ENCODE measurements at places on chromosomes 7 and 10.

- no peak overlapping the region for H3K27ac ChIP-seq
- H3K27me3 ChIP-seq = no peaks in the 10 kb centered on the region
- no peak overlapping the region for H3K4me3 ChIP-seq
- H3K4me1 ChIP-seq = no peaks in the 10 kb centered on the region
- DNase-seq = no peak
- H3K36me3 ChIP-seq = no peaks in the 10 kb centered on the region
Observed at GRCh38 chr10:123563581-123563855, 102.6 kb upstream of the GPR26 start.

DNA sequence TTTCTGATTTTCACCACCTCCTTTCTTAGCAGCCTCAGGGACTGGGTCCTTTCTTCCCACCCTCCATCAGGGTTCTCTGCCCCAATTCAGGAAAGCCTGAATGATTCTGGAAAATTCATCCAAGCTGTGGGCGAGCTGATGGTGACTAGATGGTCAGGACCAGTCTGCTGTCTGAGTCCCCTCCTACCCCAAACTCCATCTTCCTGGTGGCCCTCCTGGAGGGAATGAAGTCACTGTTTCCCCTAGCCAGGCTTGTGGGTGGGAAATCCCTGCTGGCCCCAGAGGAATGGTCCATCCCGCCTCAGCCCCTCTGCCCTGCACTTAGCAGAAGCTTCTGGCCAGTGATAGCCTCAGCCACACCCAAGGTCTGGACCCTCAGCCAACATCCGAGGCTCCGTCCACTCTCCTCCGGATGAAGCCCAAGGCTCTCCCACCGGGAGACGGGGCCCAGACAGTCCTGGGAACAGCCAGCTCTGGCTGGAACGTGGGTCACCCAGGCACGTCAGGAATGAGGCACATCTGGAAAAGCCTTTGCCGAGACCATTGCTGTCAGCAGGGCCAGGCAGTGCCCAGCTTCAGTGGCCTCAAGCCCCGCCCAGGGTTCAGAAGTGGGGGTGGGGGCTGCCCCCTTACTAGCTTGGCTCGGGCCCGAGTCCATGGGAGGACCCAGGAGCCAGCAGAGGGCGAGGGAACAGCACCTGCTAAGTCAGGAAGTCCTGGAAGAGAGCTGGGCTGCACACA is 4.0 kb upstream of the AQP1 start:
- H3K36me3 ChIP-seq = no peaks in the 10 kb centered on the region
- no peak overlapping the region for H3K4me3 ChIP-seq
- no peaks in the 10 kb centered on the region for H3K27me3 ChIP-seq
- H3K4me1 ChIP-seq = peaks cover 21% of the 10 kb centered on the region
- no peak overlapping the region for H3K27ac ChIP-seq

DNA sequence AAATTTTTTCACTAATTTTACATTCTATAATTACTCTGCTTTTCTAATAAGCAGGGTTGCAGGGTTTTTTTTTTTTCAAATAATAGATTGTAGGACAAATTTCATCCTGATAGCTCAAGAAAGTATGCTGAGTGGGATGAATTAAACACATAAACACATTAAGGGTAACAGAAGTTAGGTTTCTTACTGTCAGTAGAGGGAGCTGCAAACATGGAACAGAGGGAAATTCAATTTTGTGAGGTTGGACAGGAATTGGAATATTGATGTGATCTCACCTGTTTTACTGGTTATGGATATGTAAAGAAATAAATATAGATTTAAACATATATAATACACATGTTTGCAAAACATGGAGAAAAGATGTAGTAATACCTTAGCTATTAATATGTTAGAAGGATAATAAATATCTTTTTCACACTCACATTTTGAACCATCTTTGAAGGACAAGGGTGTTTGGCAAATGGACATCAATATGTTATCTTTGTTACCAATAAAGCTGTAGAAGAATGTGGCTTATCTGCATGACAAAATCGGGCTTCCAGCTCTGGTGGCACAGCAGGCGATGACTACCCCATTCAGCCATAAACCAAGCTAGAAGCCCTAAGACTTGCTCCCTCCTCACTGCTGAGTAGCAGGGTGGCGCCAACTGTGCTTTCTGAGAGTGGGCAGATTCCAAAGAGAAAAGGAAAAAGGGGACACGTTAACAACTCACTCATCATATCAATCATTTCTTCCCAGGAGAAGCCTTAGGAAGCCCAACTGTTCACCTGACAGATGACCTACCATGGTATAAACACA is 1257.4 kb downstream of the GATA3 start:
- DNase-seq = no peak
- no peak overlapping the region for H3K27ac ChIP-seq
- no peaks in the 10 kb centered on the region for H3K36me3 ChIP-seq
- H3K27me3 ChIP-seq = no peaks in the 10 kb centered on the region
- H3K4me3 ChIP-seq = no peak overlapping the region
- no peaks in the 10 kb centered on the region for H3K4me1 ChIP-seq

GRCh38 chr7:125661677-125662076 is 732.1 kb upstream of the POT1 start:
- no peak overlapping the region for H3K27ac ChIP-seq
- no peak for DNase-seq
- no peak overlapping the region for H3K4me3 ChIP-seq
- no peaks in the 10 kb centered on the region for H3K27me3 ChIP-seq

DNA sequence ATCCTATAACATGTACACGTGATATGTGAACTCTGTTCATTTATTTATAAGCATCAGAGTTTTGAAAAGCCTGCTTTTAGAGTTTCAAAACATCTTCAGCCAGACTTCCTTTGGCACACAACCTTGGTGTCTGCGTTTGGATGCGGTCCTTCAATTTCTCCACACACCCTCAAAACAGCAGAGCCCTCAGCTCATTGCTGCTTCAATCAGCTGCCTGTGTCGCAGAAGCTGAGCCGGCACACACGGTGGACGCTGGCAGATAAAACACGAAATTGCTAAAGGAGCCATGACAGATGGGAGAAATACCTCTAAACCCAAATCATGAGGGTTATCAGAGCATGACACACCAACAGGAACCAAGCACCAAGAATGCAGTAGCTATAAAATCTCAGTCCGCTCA is 396.4 kb upstream of the AKR1E2 start:
- H3K4me1 ChIP-seq = no peaks in the 10 kb centered on the region
- no peak overlapping the region for H3K27ac ChIP-seq
- no peaks in the 10 kb centered on the region for H3K36me3 ChIP-seq

GRCh38 chr10:27621461-27621860 is 117.4 kb downstream of the RAB18 start:
- H3K4me3 ChIP-seq = no peak overlapping the region
- no peaks in the 10 kb centered on the region for H3K4me1 ChIP-seq
- peak overlapping the region; percentile 77 for H3K27ac ChIP-seq
- no peaks in the 10 kb centered on the region for H3K36me3 ChIP-seq
- no peaks in the 10 kb centered on the region for H3K27me3 ChIP-seq
- DNase-seq = no peak

GRCh38 chr10:80694930-80695329 is 157.2 kb downstream of the SH2D4B start:
- no peak overlapping the region for H3K27ac ChIP-seq
- H3K36me3 ChIP-seq = no peaks in the 10 kb centered on the region
- H3K4me3 ChIP-seq = no peak overlapping the region
- H3K27me3 ChIP-seq = no peaks in the 10 kb centered on the region

Measured in esophagus squamous epithelium (tissue), 5 donors.